ENCODE measurements at places on chromosomes 5 and 9.

DNA sequence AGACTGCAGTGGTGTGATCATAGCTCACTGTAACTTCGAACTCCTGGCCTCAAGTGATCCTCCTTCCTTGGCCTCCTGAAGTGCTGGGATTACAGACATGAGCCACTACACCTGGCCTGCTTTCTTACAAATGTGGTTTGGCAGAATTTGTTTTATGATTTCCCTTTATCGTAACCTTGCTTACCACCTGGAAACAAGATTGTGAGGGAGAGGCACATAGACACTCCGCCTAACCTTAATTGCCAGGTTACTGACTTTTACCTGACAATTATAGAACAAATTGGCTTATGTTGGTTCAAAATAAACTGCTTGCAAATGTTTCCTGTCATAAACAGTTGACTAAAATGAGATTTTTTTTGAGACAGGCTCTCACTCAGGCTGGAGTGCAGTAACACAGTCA, 26.8 kb upstream of the HMGCR start:
- DNase-seq = no peak

DNA sequence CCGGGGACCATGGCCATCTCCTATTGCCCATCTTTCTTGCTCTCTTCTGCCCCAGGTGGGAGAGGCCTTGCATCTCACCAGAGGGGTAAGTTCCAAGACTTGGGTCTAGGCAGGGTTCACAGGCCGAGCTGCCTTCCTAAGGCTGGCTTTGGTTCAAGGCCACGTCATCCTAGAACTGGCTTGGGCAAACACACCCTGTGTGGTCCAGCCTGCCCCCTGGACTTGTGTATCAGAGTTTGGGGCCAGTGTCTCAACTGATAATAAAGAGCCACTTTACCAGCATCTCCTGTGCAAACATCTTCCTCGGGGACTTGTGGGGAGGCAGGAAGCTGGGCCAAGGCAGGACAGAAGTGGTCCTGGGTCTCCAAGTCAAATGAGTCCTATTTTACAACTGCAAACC, 17.8 kb downstream of the BOD1 start:
- DNase-seq = no peak

DNA sequence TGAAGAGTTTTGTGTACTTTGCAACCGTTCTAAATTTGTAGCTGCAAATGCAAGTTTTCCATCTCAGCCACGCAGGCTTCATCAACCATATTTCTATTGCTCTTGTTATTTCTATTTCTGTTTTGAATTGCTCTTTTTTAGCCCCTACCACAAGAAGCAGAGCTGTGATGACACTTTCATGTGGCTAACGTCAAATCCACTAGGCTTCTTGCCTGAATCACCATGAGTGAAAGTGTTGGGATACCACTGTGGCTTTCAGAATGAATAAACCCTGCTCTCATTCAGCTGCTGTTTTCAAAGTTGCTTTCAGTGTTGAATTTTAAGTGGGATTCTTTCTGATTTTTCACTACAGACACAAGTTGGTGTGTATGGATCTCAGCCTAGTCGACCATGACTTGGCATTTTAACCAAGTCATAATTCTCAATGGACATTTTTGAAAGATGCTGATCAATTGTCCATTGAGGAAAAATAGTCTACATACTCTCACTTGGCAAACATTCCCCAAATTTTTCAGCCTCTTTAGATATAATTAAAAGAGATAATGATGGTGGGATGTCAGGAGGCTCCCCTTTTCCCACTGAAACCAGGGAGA, 41.0 kb upstream of the MTAP start:
- DNase-seq = peak; percentile 71

DNA sequence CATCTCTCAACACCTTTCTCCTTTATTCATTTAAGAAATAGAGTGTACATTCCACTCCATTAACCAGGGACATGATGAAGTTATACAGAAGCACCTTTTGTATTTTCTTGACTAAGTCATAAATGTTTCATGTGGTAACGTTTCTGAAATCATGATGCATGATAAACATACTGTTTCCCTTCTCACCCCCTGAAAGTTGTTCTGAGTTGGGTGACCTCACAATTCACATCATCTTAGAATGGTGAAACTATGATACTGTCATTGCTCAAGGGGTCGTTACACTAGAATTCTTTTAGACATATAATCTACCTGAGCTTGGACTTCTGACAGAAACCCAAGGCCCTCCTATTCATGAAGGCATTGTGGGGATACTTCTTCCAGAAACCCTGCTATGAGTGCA, 37.8 kb upstream of the MIER3 start:
- no peak for DNase-seq
